A549 treated with GW870086 at 1 μM for 4 hours (cell line): ENCODE measurements at places on chromosomes 11 and 22. TPM values are rescaled to one million over a fixed set of nuclear protein-coding genes. Genes with fewer than 3 reads are reported as not detected.

The MRGPRX4 gene
- total RNA-seq: not detected in 5 replicates

The MN1 gene
- total RNA-seq: 2.4 to 4.0 TPM (median 3.4 TPM) in 5 replicates

The IL18 gene
- 92.0 to 107 TPM (median 99.7 TPM) in 5 replicates for total RNA-seq

The BACE1 gene
- total RNA-seq: 9.0 to 11.4 TPM (median 11.2 TPM) in 5 replicates

The MIF gene
- total RNA-seq: 566 to 943 TPM (median 912 TPM) in 5 replicates

The PKP3 gene
- 29.9 to 39.9 TPM (median 38.6 TPM) in 5 replicates for total RNA-seq

The KRTAP5-1 gene
- not detected in 5 replicates for total RNA-seq

The SERHL2 gene
- total RNA-seq: 0.13 to 0.59 TPM (median 0.24 TPM) in 3 of 5 replicates, not detected in the others

The CCDC87 gene
- total RNA-seq: 0.21 to 0.68 TPM (median 0.53 TPM) in 5 replicates

The HTATIP2 gene
- total RNA-seq: 192 to 207 TPM (median 199 TPM) in 5 replicates

The HOATZ gene
- not detected in 5 replicates for total RNA-seq

The HPX gene
- 0.28 to 0.91 TPM (median 0.57 TPM) in 5 replicates for total RNA-seq

The ADAMTS15 gene
- total RNA-seq: 5.1 to 8.5 TPM (median 7.0 TPM) in 5 replicates

The ANGPTL5 gene
- 0.09 to 0.16 TPM in 2 of 5 replicates, not detected in the others for total RNA-seq

The PATE2 gene
- not detected in 5 replicates for total RNA-seq

The OR51B2 gene
- total RNA-seq: not detected in 5 replicates

The TRIM29 gene
- 22.2 to 27.2 TPM (median 23.8 TPM) in 5 replicates for total RNA-seq

The MFNG gene
- total RNA-seq: 2.2 to 2.5 TPM (median 2.3 TPM) in 5 replicates

The TRIM48 gene
- 0.09 TPM in 1 of 5 replicates, not detected in the others for total RNA-seq

The OR6Q1 gene
- total RNA-seq: not detected in 5 replicates

The OR52I1 gene
- total RNA-seq: not detected in 5 replicates

The TIGD3 gene
- total RNA-seq: 0.40 to 0.94 TPM (median 0.87 TPM) in 5 replicates

The TSGA10IP gene
- not detected in 5 replicates for total RNA-seq

The GTSE1 gene
- 27.2 to 36.3 TPM (median 31.4 TPM) in 5 replicates for total RNA-seq

The FGF19 gene
- 0.09 to 0.13 TPM (median 0.10 TPM) in 5 replicates for total RNA-seq
